H1 (cell line): ENCODE measurements at places on chromosomes 1 and 21. TPM values are rescaled to one million over a fixed set of nuclear protein-coding genes. Genes with fewer than 3 reads are reported as not detected.

- H3K36me3 ChIP-seq, result no peaks in the 10 kb centered on the region
- H3K27ac ChIP-seq, result no peak overlapping the region
- DNase-seq, result no peak
- H3K4me1 ChIP-seq, result peaks cover 4% of the 10 kb centered on the region
Measured at GRCh38 chr1:156387870-156388173, 18.8 kb downstream of the RHBG start.

KRTAP19-3 gene
- not detected in 2 replicates for total RNA-seq

NEXN gene
- 2.6 and 2.9 TPM in 2 replicates for total RNA-seq

PKP1 gene
- total RNA-seq, result 0.88 and 0.95 TPM in 2 replicates

MPL gene
- not detected in 2 replicates for total RNA-seq

CHRM3 gene
- 2.9 and 5.0 TPM in 2 replicates for total RNA-seq
